ENCODE measurements at places on chromosomes 13 and 19.

GRCh38 chr19:48735031-48735615 lies 5.3 kb downstream of the RASIP1 start:
- DNase-seq, result peak; percentile 87

DNA sequence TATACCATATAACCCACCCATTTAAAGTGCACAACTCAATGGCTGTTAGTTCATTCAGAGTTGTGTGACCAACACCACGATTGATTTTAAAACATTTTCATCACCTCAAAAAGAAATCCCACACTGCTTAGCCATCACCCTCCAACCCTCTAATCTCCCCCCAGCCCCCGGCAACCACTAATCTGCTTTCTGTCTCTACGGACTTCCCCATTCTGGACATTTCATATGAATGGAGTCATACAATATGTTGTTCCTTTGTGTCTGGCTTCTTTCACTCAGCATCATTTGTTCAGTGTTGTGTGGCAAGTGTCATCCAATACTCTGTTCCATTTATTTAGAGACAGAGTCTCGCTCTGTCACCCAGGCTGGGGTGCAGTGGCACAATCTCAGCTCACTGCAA lies 4.0 kb upstream of the PNMA8B start:
- DNase-seq, result no peak

- no peak for DNase-seq
These were observed 10.8 kb downstream of the OR7D2 start for GRCh38 chr19:9189535-9189934.

DNA sequence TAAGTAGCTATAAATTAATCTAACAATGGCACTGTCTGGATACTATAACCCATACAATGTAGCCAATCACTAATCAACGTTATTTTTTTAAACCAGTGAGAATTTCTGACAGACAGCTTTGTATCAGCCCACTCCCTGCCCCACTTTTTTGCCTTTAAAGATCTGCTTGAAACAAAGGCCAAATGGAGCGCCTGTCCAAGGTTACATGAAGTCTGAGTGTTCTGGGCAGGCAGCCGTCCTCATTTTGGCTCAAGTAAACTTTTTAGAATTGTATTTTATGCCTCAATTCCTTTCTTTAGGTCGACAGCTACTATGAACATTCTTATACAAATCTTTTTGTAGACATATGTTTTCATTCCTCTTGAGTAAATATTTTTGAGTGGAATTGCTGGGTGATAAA lies 6.2 kb downstream of the IFT88 start:
- DNase-seq, result no peak

DNA sequence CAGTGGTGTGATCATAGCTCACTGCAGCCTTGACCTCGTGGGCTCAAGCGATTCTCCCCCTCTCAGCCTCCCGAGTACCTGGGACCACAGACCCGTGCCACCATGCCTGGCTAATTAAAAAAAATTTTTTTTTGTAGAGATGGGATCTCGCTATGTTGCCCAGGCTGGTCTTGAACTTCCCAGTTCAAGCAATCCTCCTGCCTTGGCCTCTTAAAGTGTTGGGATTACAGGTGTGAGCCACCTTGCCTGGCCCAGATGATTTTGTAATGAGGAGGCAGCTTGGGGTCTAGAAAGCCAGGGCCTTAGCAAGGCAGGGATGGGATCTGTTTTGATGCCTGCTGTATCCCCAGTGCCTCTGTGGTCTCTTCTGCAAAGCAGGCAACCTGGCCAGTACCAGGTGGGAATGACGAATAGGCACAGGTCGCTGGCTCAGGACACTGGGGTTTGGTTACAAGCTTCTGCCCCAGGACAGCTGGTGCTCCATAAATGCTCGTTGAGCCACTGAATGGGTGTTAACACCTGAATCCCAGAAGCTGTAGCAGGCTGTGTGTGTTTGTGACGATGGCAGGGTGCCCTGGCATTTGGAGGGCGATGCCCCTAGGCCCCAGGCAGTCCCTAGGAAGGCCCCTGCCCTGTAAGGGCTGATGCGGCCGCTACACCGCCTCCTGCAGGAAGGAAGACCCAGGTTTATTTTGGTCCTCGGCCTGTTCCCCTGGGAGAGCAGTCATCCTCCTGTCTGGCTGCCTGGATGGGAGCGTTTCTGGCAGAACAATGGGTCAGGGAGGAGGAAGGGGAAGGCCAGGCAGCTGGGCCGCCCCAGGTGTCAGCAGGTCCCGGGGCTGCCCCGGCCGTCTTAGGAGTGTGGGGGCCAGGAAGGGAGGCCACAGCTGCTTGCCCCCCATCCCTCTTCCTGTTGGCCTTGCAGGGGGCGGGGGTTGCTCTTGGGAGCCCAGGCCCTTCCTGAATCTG lies 8.6 kb downstream of the TNFAIP8L1 start:
- DNase-seq, result no peak

DNA sequence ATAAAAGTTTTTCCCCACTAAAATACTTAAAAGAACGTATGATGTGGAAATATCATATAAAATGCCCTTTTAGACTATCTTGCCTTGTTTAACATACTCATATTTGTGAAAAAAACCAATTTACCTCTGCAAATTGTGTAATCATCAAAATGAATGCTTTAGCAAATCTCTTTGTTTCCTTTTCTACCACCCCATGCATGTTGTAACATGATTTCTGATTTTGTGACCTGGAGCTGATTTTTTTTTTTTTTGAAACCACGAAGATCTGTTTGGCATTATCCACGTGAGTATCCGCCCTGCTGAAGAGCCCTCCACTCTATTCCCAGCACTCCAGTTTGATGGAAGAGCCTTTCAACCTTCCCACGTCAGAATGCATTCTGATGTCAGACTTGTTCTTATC lies 245.8 kb upstream of the NBEA start:
- no peak for DNase-seq

- no peak for DNase-seq
These were observed 158.0 kb downstream of the TM9SF2 start for GRCh38 chr13:99659226-99659625.

DNA sequence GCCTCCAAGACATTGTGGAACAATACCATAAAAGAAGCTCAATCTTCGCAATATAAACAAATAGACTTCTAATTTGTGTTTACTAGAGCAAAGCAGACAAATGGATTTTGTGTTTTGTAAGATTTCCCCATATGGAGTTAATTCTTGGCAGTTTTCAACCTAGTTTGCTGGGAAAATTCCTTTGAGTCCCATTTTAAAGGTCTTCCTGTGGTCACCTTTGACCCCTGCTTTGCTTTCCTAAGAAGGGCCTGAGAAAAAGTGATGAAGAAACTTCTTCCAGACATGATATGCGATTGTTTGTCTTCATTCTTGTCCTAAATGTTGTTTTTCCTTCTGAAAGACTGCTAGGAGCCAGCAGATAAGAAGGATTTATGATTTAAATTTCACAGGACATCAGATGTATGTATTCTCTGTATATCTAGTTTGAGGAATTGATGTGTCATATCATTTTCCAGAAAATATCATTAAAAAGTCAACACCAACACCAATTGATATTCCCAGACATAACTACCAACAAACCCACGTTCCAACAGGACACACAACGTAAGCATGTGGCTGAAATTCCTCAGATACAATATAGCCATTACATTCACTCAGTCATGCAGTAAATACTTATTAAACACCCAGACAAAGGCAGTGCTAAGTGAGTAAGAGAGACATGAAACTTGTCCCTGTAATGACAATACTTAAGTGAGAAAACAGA lies 276.4 kb downstream of the LHFPL6 start:
- DNase-seq, result no peak

DNA sequence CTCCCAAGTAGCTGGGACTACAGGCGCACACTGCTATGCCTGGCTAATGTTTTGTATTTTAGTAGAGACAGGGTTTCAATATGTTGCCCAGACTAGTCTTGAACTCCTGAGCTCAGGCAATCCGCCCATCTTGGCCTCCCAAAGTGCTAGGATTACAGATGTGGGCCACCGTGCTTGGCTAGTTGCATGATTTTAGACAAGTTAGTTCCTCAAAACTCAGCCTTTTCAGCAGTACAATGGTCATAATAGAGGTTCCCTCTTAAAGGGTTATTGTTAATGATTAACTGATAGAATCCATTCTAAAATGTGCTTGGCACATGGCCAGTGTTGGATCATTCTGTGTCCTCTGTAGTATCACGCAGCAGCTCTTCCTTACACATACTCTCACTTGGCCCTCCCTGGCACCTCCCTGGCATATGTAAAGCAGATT lies 19.5 kb upstream of the IFT88 start:
- peak; percentile 90 for DNase-seq

GRCh38 chr13:27619728-27620376 lies 477 bp downstream of the LNX2 start:
- no peak for DNase-seq

DNA sequence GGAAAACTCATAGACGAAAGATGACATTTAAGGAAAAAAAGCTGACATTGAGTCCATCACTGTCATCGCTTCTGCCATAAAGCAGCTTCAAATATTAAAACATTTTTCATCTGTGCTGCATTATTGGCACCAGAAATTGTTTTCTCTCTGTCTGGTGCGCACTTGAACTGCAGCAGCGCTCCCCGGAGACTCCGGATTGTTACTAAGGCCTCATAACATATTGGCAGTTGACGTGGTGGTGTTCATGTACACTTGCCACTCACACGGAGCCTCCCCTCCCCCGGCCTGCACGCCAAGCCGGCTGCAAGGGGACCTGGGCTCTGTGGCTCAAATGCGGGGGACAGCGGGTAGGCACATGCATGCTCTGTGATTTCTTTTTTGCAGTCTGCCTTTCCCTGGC lies 203.2 kb downstream of the TSHZ3 start:
- DNase-seq, result no peak

DNA sequence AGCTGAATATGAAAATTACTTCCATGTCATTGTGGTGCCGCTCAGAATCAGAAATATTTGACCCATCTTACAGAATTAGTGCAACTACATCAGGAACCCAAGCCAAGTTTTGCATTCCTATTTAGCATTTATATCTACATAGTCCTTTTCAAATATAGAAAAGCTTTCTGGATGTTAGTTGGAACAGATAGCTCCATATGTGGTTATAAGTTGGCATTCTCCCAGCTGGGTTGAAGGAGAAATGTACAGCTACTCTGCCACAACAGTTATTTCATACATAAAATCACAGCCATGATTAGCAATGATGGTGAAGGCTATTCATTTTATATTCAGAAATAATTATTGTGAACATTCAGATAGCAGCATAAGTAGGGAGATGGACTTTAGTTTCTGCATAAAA lies 28.2 kb downstream of the HPN start:
- DNase-seq, result no peak

GRCh38 chr19:12639901-12640613 lies 26.5 kb downstream of the MAN2B1 start:
- peak; percentile 80 for DNase-seq

- DNase-seq, result peak; percentile 81
These were observed 12.4 kb upstream of the ELAVL1 start for GRCh38 chr19:8017808-8018207.

DNA sequence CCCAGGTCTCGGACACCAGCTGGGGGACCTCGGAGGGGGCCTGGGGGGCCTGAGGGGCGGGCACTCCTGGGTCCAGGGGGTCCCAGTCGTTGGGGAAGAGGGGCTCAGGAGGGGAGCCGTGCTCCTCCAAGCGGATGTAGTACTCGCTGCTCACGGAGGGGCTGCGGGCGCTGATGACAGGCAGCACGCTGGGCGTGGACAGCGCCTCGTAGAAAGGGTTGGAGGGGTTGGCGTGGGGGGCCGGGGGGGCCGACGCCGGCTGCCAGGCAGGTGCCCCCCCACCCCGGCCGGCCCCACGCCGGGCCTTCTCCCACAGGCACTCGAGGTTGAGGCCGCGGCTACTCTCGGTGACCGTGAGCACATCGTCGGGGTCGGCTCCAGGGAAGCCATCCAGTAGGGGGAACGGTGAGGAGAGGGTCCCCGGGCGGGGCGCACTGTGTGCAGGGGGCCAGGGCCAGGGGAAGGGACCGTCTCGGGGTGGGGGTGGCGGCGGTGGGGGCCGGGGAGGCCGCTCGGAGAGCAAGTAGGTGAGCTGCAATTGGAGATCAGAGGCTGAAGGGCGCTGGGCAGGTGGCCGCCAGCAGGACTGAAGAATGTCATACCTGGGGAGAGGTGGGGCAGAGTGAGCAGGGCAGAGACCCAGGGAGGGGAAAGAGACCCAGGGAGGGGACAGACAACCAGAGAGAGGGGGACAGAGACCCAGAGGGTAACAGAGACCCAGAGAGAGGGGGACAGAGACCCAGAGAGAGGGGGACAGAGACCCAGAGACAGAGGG lies 12.1 kb downstream of the LMTK3 start:
- peak; percentile 4 for DNase-seq

DNA sequence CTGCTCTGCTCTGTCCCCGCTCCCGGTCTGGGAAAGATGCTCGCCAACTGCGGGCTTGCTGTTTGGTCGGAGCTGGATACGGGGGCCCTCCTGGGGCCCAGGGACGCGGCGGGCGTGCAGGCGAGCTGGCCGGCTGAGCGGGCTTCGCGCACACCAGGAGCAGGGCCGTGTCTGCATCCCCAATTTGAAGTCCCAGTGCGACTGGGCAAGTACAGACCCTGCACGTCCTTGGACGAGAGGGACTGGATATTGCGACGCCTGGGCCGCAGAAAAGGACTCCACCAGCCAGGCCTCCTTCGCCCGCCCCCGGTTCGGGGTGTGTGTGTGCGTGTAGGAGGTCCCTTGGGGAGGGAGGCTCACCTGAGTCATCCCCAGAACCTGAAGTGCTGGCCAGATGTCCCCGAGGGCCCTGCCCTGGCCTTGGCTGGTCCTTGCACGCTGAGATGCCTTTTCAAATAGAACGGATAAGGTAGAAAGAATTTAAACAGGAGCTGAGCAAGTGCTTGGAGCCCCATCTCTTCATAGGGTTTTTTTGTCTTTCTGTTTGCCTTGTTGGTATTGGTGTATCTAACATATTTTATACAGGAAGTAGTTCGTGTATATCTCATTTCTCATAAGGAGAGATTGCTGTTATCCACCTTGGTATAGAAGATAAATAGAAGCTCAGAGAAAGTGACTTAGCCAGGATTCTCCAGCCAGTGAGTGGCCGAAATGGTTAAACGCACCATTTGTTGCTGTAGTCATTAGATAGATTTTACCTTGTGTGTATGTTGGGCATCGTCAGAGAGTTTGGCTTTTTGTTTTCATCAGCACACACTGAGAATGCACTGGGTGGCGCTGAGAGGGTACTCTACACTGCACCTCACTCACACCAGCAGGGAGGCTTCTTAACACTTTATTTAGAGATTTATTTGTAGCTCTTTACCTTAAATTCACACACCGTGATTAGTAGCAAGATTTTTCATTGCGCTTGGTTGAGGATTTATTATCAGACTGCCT lies 1.1 kb downstream of the NAXD start:
- peak; percentile 64 for DNase-seq

DNA sequence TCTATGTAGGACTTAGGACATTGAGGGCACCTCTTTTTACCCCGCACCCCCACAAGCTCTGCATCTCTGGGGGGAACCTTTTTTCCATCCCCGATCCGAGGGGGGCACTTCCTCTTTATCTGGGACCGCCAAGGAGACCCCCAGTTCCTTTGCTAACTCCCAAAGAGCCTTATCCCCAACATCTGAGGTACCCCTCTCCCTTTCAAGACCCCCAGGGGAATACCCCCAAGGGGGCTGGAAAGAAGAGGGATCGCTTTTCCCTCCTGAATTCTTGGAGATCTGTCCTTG lies 1.1 kb downstream of the TNFSF9 start:
- no peak for DNase-seq

DNA sequence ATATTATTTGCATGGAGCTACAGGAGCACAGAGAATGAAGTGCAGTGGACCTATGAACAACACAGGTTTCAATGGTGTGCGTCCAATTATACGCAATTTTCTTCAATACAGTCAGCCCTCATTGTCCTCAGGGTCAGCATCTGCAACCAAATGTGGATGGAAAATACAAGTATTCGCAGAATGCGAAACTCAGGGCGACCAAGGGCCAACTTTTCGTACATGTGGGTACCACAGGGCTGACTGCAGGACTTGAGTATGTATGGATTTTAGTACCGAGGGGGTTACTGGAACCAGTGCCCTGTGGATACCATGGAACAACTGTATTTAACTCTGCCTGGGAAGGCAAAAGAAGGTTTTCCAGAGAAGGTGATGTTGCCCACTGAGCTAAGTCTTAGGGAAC lies 10.2 kb downstream of the LCP1 start:
- no peak for DNase-seq

Measured in small intestine (tissue), 16 donors.